A673 (cell line): ENCODE measurements at places on chromosomes 1 and 21. TPM values are rescaled to one million over a fixed set of nuclear protein-coding genes. Genes with fewer than 3 reads are reported as not detected.

Gene PTPRU
- total RNA-seq, result 6.8 and 15.6 TPM in 2 replicates

GRCh38 chr1:54649921-54650320 is 8.3 kb downstream of the MROH7 start:
- no peak for DNase-seq

DNA sequence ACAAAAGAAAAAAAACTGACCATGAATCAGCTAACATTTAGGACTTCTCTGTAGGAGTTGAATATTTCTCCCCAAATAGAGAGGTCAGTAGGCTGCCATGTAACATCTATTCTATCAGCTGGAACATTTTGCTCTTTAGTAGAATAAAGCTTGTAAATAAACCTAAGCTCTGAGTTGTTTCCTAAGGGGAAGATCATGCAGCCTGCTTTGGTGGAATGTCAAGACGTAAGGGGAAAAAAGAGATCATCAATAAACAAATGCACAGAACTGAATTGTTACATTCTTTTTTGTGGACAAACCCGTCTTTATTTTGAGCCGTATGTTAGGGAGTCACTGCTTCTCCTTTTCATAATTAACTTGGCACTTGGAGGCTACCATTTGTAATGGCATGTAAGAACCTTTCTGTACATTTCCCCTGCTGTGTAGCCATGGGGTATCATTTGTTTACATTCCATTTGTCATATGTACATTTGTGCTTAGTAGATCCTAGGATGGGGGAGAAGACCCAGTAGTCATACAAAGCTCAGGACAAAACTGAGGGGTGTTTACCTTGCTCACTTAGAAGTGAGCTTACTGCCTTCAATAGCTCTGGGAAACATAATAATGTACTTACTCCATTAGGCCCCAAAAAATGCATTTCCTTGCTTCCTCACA is 10.8 kb upstream of the PALMD start:
- DNase-seq, result no peak

Gene OR6N1
- not detected in 2 replicates for total RNA-seq

DNA sequence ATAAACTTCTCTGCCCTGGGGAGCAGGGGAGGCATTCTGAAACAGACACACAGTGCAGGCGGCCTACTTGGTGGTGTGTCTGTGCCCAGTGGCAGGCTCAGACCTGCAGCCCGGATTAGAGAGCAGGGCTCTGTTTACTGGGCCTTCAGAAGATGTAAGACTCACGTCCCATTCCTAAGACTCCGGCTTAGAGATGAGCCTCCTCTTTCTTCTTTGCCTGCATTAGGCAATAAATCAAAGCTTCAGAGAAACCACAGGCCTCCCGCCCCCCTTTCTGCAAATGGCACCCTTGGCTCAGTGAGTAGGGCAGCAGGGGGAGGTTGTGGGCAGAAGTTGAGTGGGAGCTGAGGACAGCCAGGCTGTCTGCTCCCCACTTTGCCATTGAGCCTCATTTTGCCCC is 35.8 kb downstream of the LGR6 start:
- DNase-seq, result no peak

DNA sequence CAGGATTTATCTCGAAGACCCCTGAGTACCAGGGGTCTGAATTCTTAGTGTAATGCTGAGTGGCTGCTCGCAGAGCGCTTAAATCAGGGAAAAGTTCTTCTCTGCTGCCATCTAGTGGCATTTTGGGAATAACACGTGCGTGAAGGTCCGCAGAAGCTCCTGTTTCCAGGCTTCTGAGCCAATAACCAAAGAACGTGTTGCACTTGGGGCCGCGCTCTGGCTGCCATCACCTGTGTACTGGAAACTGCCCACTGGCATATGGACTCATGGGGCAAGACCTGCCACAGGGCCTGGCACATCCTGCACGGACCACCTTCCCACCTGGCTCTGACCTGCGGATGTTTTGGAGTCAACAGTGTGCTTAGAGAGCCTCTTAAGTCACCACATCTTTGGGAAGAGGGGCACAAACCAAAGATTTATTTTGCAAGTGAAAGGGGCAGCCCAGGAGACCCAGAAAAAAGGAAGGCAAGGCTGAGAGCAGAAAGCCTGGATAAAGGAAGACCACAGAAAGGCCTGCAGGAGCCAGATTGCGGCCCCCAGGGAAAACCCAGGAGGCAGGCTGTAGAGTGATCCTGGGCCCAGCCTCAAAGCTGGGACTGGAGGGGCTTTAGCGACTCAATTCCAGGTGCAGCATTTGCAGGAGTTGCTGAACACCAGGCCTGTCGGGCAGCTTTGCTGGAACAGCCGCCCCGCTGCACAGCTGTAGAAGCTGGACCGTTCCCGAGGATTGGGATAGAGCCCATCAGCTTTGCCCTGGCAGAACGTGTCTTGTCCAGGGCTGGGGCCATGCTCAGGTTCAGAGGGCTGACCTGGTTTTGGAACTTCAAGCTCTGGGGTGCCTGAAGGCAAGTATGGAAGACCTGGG is 13.0 kb downstream of the CHIT1 start:
- peak; percentile 81 for DNase-seq

GRCh38 chr1:222588135-222588534 is 1.6 kb downstream of the TAF1A start:
- DNase-seq, result no peak

DNA sequence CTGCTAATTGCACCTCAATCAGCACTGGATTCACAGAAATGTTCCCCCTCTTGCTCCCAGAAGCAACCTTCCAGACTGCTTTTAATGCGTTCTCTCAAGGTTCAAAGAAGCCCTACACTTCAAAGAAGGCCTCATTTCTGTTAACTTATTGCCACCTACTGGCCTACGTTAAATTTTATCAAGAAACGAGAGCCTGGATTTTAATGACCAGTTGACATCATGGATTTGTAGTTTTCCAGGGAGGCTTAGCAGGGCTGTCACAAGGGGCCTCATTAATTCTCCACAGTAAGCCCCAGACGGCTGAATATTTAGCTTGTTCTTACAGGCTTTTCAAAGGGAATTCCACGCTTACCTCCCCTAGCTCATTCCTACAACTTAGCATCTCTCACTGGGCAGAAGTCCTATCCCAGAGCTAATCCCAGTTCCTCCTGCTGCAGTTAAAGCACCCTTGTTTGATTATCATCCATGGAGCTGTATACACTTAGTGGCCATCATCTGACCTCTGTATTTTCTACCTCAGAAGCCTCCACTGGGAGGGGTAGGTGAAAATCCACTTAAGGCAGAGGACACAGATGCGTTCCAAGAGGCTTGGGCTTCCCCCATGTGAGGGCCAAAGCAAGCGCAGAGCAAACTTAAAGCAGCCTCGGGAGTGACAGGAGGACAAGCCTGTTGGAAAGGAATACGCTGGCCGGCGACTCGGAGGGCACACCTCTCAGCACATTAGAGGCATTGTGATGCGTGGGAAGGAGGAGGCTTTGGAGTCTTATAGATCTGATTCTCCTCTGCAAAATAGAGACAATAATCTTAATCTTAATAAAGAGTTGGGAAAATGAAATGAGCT is 32.2 kb upstream of the CYP4X1 start:
- DNase-seq, result peak; percentile 51

- no peak for DNase-seq
These were observed 44.4 kb downstream of the RWDD3 start for GRCh38 chr1:95278173-95279006.

Gene AIRE
- not detected in 2 replicates for total RNA-seq

- no peak for DNase-seq
These were observed 8.7 kb downstream of the DNAJC11 start for GRCh38 chr1:6692956-6693355.

Gene CHIT1
- not detected in 2 replicates for total RNA-seq

- peak; percentile 77 for DNase-seq
These were observed at the start of gene ACTN2 for GRCh38 chr1:236685917-236686814. ACTN2 (plus strand) TSS chr1:236686499; CDS start chr1:236686674, 175 bp downstream.

Gene LHX4
- 0.07 TPM in 1 of 2 replicates, not detected in the other for total RNA-seq

DNA sequence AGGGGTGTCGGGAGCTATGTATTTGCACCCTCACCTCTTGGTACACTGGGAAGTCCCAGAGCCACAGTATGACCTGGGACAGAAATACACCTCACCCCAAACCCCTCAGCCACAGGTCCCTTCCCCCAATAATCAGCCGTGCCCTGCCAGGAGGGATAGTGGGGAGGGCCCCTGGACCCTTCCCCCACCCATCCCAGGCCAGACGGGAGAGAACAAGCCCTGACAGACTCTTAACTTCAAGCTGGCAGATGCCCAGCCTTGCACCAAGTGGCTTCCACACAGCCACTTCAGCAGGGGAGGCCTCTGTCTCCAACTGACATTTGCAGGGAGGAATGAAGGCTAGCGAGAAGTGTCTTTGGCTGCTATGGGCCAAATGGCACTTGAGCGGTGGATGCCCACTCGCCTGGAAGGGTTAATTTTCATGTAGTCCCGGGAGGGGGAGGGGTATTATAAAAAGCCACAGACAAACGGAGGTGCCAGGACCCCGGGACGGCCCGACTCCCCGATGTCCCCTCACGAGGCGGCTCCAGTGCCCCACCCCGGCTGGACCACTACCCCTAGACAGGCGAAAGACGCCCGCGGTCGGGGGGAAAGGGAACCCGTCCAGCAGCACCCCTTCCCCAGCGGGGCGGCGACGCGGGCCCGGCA is 495 bp downstream of the SYNC start:
- no peak for DNase-seq

Gene VSIG8
- not detected in 2 replicates for total RNA-seq

GRCh38 chr1:198620951-198621824 is 17.7 kb upstream of the PTPRC start:
- DNase-seq, result no peak

- no peak for DNase-seq
These were observed 9.4 kb upstream of the THEMIS2 start for GRCh38 chr1:27862671-27863537.

DNA sequence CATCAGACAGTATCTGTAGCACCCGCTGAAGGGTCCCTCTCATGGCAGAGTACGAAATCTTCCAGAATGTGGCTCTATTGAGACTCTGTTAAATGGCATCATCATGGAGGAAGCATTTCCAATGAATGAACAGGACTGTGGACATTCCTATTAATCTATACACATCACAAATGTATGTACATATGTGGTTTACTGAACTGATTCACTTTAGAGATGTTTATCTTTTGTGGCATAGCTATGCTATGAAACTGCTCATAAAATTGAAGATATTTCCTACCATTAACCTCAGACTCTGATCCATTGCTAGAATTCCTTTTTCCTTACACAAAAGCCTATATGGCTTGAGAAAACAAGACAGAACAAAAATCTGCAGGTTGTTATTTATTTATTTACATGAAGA is 259.6 kb upstream of the RRP15 start:
- DNase-seq, result no peak

GRCh38 chr1:203765029-203765837 is at the start of gene LAX1:
LAX1 (plus strand) TSS chr1:203765183; CDS start chr1:203765566, 383 bp downstream.
- no peak for DNase-seq

DNA sequence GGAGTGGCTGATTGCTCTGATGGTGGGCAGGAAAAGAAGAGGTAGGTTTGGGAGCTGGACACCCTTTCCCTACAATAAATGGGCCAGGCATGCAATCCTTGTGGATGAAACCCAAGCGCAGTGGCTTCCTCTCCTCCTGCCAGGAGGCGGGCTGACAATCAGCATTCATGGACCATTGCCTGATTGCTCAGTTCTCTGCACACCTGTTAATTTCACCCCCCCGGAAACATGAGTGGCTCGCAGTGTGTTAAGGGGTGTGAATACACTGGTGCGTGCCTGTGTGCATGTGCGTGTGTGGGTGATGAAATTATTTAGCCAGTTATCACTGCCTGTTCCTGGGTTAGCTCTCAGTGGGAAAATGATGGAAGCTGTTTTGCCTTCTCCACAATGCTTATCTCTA is 310.7 kb downstream of the PCP4 start:
- DNase-seq, result no peak

- DNase-seq, result peak; percentile 27
These were observed 507.9 kb downstream of the PLA2G4A start for GRCh38 chr1:187336441-187337168.

- DNase-seq, result no peak
These were observed 93.8 kb upstream of the AKT3 start for GRCh38 chr1:243943671-243944428.

Gene RIIAD1
- total RNA-seq, result not detected in 2 replicates

- peak; percentile 53 for DNase-seq
These were observed 34.7 kb upstream of the GPR25 start for GRCh38 chr1:200837931-200838571.

DNA sequence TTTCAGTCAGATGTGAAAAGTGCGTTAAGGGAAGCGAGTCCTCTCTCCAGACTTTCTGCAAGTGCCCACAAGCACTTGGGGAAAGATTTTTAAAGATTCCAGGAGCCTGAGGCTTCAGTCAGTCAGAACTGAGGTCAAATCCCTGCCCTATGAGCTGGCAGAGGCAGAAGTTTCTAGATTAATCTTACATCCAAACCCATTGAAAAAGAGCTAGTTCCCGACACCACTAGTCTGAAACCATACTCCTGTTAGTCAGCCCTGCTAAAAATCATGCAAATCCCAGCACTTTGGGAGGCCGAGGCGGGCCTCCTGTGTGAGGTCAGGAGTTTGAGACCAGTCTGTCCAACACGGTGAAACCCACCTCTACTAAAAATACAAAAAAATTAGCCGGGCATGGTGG is 21.0 kb downstream of the RSPH1 start:
- no peak for DNase-seq

- DNase-seq, result no peak
These were observed 50.2 kb downstream of the AZIN2 start for GRCh38 chr1:33131191-33131590.

- DNase-seq, result no peak
These were observed 49.8 kb upstream of the OLIG2 start for GRCh38 chr21:32975811-32976431.

DNA sequence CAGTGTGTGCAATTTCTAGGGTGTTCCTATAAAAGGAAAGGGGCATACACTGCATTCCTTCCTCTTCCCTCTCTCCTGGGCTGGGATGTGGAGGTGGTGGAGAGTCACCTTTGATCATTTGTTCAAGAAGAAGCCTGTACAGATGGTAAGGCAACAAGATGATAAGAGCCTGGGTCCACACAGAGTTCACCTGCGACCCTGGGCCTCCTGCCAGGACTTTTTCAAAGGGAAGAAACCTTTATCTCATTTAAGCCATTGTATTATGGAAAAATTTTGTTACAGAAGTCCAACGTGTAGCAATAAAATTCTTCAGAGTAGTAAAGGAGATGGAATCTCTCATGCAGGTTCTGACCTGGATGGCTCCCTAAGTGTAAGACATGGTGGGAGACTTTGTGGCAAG is 189.1 kb downstream of the MIS18A start:
- no peak for DNase-seq

DNA sequence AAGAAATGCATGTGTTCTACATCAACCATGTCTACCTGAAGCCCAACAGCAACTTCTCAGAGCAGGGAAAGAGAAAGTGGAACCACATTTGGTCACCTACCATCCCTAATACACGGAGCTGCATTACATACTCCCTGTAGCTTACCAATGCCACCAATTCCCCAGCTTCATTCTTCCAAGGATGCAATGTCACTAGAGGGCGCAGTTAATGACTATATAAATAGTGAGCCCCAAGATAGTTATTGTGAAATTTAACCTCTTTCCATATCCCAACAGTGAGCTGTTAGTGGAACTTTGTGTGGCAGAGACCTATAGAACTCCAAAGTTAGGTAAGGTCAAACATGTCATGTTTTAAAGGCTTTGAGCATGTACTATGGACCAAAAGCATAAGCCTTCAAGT is 618.3 kb downstream of the SMYD3 start:
- peak; percentile 62 for DNase-seq

Gene AKR7A3
- total RNA-seq, result 1.9 and 2.6 TPM in 2 replicates
